ENCODE measurements at places on chromosomes 7 and 10.
A peak's percentile ranks its signal among the peaks of the same experiment; 100 is the strongest.

DNA sequence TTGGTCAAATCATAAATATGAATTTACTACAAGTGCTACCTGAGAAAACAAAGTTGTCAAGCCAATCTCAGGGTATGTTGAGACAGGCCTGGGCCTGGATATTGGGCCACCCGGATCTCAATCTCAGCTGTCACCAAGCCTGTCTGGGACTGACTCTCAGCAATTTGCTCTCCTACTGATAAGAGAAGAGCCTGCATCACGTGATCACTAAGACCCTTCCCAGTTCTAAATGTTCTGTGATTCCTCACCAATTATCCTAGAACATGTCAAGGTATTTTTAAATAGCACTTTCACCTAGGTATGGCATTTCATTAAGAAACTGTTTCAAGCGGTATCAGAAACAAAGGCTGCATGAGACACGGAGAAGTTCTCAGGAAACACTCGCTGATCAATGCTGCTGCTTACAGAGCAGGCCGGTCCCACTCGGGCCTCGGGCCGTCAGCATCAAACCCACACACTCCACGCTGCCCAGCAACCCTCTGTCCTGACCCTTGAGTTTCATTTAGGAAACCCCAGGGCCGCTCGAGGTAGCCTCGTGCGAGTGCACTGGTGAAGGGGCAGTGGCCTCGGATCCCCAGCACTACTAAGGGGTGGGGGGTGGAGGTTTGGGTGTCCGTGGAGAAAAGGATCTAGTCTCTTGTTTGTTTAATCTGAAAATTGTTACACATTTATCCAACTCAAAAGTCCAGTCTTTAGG is 4.1 kb downstream of the KLF6 start:
- peak; percentile 16 for DNase-seq

DNA sequence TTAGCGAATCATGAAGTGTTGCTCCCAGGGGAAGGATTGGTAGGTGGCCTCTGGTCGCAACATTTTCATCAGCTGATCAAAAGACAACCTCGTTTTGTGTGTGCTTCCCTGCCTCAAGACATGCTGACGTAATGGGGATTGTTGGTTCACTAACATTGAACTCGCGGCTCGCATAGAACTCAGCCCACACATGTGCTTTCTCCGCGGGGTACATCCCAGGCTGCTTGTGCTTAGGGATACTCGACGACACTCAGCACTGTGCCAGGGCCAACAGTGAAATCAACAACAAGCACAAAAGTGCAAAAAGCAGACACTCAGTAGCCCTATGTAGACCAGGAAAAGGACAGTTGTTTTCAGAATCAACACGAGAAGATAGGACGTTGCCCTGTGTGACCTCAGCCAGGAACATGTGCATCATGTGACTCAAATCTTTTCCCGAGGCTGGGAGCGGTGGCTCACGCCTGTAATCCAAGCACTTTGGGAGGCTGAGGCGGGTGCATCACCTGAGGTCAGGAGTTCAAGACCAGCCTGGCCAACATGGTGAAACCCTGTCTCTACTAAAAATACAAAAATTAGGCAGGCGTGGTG is 20.8 kb downstream of the WIPI2 start:
- no peak for DNase-seq

- DNase-seq, result peak; percentile 54
These were observed 2.2 kb upstream of the UFSP1 start for GRCh38 chr7:100891568-100892247.

- no peak for DNase-seq
These were observed 48.8 kb upstream of the RASGEF1A start for GRCh38 chr10:43315535-43316207.

GRCh38 chr7:34311591-34311990 is 346.4 kb upstream of the NPSR1 start:
- DNase-seq, result no peak

GRCh38 chr10:102549549-102549948 is 45.8 kb downstream of the SUFU start:
- no peak for DNase-seq

GRCh38 chr10:64316416-64316815 is 795.2 kb downstream of the REEP3 start:
- no peak for DNase-seq

DNA sequence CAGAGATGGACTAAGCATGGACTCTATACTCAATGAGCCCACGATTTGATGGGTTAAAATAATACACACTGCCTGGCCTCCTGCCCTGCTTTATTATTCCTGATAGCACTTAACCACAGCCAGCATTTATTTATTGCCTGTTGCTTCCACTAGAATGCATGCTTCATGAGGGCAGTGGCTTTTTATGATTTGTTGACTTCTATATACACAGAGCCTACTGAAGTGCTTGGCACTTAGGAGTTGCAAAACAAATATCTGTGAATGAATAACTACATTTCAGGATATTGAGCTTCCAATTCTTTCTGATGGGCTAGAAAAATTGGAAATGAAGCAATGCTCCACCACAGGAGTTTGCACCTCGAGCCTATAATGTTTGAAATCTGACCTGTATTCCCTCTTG is 513.6 kb upstream of the ZMIZ1 start:
- no peak for DNase-seq

GRCh38 chr10:22251751-22252223 is 34.0 kb upstream of the EBLN1 start:
- DNase-seq, result peak; percentile 60

DNA sequence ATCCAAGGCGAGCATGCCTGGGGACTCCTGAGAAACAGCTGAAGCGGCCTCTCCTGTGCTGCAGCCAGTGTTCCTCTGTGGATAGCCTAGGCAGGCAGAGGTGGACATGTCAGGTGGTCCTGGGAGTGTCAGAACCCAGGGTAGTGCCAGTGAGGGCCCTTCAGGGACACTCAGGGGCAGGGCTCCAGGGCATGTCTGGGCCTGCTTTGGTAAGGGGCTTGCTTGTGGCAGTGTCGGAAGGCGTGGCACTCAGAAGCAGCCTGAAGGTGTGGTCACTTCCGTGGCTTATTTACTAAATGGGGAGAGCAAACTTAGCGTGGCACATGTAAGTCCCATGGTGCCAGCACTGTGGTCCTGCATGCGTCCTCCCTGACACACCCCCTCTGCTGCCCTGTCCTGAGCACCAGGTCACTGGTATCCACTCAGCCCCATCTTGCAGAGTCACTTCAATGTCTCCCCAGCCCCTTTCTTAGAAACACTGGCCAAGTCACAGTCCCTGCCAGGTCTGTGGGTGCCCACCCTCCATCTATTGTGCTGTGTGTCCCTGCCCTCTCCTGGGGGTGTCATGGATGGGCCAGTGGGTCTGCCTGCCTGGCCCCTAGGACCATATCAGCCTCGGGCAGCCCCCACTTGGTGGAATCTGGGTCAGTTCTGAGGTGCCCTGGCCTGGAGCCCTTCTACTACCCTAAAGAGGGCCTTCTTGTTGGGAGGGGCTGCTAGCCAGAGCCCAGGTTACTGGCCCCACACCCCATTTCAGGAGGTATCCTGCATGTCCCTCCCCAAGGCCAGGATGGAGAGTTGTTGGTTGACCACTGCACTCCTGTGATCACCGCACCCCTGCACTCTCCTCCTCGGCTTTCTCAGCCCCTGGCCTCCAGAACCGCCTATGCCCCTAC is 6.4 kb downstream of the ZMIZ2 start:
- no peak for DNase-seq

DNA sequence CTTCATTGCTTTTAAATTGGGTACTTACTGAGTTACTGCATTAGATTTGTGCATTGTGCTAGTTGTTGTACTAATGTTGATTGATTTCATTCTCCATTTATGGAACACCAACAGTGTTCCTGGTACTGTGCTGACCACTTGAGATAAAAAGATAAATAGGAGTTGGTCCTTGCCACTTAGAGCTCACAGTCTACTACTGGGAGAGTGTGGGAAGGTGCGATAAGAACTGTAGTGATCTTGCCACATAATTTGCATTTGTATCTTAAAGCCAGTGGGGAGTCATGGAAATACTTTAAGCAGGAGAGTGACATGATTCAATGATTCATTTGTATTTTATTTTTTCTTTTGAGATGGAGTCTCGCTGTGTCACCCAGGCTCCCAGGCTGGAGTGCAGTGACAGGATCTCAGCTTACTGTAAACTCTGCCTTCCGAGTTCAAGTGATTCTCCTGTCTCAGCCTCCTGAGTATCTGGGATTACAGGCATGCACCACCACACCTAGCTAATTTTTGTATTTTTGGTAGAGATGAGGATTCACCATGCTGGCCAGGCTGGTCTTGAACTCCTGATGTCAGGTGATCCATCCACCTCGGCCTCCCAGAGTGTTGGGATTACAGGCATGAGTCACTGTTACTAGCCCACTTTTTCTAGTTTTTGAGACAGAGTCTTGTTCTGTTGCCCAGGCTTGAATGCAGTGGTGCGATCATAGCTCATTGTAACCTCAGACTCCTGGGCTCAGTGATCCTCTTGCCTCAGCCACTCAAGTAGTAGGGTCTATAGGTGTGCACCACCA is 51.2 kb upstream of the TMEM248 start:
- DNase-seq, result no peak

DNA sequence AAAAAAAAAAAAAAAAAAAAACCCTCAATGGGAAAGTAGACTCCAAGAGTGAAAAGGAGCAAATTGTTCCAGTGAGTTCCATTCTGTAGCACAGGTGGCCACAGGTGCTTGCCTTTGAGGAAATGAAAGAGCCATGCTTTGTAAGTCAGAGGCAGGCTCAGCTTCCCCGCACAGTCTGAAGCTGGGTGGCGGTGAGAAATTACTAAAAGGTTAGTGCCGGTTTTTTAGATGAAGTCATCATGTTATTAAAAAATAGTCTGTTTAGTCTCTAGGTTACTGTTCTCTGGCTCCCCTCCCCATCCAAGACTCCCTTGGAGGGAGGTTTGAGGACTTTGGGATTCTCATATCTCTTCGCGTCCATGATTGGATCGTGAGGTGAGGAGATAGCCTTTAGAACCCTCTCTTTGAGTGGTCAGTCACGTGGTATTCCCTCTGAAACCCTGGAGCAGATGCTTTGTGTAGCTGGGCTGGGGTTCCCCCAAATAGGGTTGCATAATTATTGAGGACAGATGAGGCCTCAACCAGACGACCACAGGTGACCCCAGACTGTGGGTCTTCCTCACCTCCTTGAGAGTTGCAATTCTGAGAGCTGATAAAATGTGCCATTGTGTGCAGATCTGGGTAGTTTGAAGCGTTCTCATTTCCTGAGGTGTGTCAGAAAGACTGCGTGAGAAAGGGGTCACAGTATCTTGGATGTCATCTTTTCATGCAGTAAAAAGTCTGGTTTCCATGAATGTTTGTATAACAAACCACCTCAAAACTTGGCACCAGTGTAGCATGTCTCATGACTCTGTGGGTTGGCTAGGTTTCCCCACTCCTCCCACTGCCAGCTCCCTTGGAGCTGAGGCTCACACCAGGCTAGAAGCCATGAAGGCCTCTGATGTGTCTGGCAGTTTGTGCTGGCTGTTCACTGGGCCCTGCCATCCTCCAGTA is 27.1 kb downstream of the OGDH start:
- DNase-seq, result peak; percentile 88

- no peak for DNase-seq
These were observed 85.0 kb downstream of the TMEM106B start for GRCh38 chr7:12296051-12296570.

DNA sequence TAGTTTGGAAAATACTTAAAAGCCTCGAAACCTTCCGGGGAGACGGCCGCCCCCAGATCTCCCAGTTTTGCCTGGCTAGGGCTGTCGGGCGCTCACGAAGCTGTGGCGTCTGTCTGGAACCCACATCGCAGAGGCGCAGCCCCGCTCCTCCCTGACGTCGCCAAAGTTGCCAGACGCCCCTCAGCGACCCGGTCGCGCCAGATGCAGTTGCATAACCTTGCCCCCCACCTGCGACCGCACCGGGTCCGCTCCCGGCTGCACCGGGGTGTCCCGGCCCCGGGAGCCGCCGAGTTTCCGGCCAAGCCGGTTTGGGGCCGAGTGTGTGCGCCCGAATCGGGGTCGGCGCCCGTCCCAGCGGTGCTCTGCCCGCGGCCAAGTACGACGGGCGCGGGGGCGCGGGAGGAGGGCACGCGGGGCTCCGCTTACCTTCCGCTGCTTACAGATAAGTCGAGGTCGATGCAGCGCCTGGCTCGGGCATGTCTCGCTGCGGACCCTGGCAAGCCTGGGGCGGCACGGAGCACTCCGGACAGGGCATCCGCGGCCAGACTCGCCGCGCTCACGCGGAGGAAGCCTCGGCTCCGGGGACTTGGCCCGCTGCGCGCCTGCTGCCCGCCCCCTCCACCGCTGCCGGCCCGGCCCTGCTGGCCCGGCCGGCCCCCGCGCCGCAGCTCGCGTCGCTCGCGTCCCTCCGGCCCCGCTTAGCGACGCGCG is 665 bp downstream of the INSYN2A start:
- DNase-seq, result no peak

- DNase-seq, result no peak
These were observed 123.9 kb upstream of the TCF7L2 start for GRCh38 chr10:112826018-112826697.

GRCh38 chr7:84474436-84474835 is 279.8 kb upstream of the SEMA3A start:
- no peak for DNase-seq

DNA sequence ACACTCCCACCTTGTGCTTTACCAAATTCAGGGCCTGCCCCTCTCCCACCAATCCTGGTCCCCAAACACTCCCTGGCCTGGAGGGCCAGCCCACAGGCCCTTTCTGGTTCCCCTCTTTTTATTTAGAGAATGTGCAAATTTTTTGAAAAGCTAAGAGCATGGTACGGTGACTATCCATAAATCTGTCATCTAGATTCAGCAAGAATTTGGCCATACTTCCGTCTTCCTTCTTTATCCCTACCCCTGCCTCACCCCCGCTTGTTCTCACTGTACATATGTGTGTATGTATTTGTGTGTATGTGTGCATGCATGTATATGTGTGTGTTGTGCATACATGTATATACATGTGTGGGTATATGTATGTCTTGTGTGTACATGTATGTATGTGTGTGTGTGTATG is 8.1 kb upstream of the TBRG4 start:
- no peak for DNase-seq

DNA sequence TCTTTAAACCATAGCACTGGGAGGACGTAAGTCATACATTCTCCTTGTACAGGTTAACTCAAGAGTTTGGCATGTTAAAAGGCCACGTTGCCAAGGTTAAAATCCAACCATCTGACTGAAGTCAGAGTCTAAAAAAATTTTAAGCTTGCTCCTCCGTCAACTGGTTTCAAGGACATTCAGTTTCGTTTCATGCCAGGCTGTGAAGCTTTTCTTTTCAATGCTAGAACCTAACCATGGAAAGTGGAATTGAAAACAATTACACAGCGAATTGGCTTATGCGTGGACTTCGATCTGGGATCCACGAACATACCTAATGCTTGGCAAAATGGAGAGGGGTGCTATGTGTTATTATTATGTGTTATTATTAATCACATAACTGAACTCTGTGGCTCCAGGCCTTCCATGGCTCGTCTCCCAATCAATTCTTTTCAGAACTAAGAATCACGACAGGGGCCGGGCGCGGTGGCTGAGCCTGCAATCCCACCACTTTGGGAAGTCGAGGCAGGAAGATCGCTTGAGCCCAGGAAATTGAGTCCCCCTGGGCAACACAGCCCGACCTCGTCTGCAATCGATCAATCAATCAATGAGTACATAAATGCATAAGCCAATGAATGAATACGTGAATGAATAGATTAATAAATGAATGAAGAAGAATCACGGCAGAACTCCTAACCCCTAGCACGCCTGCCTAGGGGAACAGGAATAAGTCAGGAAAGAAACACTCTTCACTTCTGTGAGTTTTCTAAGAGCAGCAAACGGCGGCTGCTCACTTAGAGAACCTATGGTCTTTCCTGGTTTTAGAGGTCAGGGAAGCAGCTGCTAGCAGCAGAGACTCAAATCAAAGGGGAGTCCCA is 733 bp upstream of the ARL5B start:
- peak; percentile 45 for DNase-seq

Data from fibroblast of skin of right biceps (primary cell).